Activated CD8-positive, alpha-beta memory T cell treated with anti-CD3 and anti-CD28 coated beads, Interleukin-2, amount 10 ng/mL, durations not matched to agents 7 days and 5 days (primary cell): ENCODE measurements at places on chromosomes 4 and X.

- H3K4me3 ChIP-seq, result no peak overlapping the region
- H3K27me3 ChIP-seq, result no peaks in the 10 kb centered on the region
- no peak for DNase-seq
- no peak overlapping the region for H3K27ac ChIP-seq
- no peaks in the 10 kb centered on the region for H3K4me1 ChIP-seq
- no peaks in the 10 kb centered on the region for H3K36me3 ChIP-seq
These were observed 114.2 kb upstream of the TENT5D start for GRCh38 chrX:80306007-80306406.

GRCh38 chrX:413322-414201 is 26.9 kb upstream of the PPP2R3B start:
- peaks cover 6% of the 10 kb centered on the region for H3K36me3 ChIP-seq
- no peak for DNase-seq
- H3K4me1 ChIP-seq, result no peaks in the 10 kb centered on the region

DNA sequence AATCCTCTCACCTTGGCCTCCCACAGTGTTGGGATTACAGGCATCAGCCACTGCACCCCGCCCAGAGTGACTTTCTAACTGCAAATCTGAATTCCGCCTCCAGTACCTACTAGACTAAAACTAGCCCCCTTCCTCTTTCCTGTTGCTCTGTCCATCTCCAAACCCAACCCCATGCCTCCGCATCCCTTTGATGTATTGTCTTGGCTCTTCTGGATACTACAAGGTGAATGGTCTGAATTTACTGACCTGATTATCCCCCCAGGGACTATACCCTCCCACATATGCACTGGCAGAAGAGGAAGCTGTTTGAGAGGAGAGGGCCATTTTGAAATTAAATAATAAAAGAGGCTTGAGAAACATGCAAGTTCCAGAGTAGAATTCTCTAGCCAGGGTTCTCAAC is 17.7 kb upstream of the TFDP3 start:
- DNase-seq, result no peak
- no peak overlapping the region for H3K4me3 ChIP-seq
- no peaks in the 10 kb centered on the region for H3K27me3 ChIP-seq
- no peaks in the 10 kb centered on the region for H3K36me3 ChIP-seq
- H3K27ac ChIP-seq, result no peak overlapping the region
- H3K4me1 ChIP-seq, result no peaks in the 10 kb centered on the region

DNA sequence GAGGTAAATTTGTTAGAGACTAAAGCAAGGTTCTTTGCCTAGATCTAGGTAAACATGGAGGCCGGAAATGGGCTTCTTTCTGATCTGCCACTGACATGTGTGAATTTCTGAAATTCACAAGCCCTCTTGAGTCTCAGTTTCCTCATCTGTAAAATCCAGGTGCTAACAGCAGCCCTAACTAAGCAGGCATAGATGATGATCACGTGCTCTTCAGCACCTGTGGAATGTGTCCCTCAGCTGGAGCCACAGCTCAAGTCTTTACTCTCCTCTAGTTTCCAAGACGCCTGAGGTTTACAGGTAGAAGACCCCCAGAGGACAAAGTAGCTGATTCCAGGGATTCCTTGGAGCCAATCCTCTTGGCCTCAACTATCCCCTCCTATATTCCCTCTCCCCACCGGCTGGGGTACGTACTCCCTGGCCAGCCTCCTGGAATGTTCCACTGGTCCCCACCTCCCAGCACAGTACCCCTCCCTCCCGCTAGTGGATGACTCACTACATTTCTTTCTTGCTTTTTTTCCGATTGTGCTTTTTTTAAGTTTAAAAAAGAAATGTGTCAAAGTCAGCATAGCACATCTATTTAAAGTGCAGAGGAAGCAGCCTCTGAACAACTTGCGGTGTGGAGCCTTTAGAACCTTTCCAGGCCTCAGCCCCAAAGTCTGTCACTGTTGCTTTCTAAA is 98.4 kb downstream of the PHKA2 start:
- no peak for DNase-seq
- H3K27ac ChIP-seq, result no peak overlapping the region
- peak overlapping the region; percentile 70 for H3K4me3 ChIP-seq
- peaks cover 17% of the 10 kb centered on the region for H3K4me1 ChIP-seq

GRCh38 chr4:137417676-137418075 is 114.6 kb downstream of the PCDH18 start:
- no peaks in the 10 kb centered on the region for H3K4me1 ChIP-seq
- no peak overlapping the region for H3K4me3 ChIP-seq
- H3K36me3 ChIP-seq, result no peaks in the 10 kb centered on the region
- H3K27ac ChIP-seq, result no peak overlapping the region
- H3K27me3 ChIP-seq, result no peaks in the 10 kb centered on the region

DNA sequence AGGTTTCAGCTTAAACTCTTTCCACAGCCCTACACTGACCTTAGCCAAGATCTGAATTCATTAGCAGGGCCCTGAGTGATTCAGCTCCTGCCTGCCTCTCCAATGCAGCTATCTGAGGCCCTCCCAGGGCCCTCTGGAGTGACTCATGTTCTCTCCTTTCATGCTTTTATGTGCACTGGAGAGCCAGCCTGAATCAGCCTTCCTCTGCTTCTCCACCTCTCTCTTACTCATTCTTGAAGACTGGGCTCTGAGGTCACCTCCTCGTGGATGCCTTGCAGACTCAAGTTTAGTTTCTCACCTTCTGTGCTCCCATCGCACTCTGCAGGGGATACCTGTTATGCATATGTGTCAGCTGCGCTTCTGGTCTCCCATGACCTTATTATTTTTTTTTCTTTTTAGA is 3.1 kb upstream of the OCIAD2 start:
- H3K4me1 ChIP-seq, result peaks cover 23% of the 10 kb centered on the region
- DNase-seq, result peak; percentile 68
- no peaks in the 10 kb centered on the region for H3K27me3 ChIP-seq
- no peak overlapping the region for H3K27ac ChIP-seq

DNA sequence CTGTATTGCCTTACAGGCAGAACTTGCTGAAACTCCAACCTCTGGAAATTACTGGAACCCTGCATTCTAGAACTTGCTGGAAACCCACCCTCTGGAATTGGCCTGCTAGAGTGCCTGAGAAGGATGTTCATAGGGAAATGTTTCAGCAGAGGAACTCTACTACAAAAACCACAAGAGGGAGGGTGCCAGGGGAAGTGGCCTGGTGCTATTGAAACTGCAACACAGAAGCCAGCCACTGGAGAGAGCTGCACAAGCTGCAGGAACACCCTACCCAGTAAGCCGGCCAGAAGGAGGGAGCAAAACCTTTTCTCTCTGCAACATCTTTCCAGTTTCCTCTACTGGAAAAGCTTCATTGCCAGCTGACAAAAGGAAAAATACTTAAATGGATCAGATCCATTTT is 2.5 kb upstream of the BRWD3 start:
- peak; percentile 48 for DNase-seq
- no peaks in the 10 kb centered on the region for H3K27me3 ChIP-seq
- H3K27ac ChIP-seq, result no peak overlapping the region
- H3K4me3 ChIP-seq, result no peak overlapping the region
- H3K4me1 ChIP-seq, result peaks cover 12% of the 10 kb centered on the region

DNA sequence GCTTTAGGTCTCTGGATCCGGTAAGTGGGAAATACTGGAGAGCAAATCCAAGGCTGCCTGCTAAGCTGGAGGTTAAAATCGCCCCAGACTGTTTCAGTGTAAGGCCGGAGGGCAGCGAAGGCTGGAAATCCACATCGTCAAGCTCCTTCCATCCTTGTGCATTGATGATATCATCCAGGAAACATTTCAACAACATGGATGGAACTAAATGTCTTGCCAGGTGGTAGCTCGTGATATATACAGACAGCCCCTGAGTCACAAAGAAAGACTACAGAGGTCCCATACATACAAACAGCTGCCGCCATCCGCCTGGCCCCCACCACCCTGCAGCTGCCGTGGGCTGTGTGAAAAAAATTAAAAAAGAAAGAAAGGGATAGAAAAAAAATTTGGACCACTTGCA is 148.9 kb upstream of the RBPJ start:
- no peak overlapping the region for H3K27ac ChIP-seq
- no peaks in the 10 kb centered on the region for H3K36me3 ChIP-seq
- peaks cover 8% of the 10 kb centered on the region for H3K27me3 ChIP-seq
- DNase-seq, result peak; percentile 16
- peaks cover 4% of the 10 kb centered on the region for H3K4me1 ChIP-seq

- H3K27ac ChIP-seq, result peak overlapping the region; percentile 19
- peaks cover 79% of the 10 kb centered on the region for H3K27me3 ChIP-seq
- peaks cover 2% of the 10 kb centered on the region for H3K36me3 ChIP-seq
These were observed 172 bp upstream of the HSPA4L start for GRCh38 chr4:127782025-127782274.

DNA sequence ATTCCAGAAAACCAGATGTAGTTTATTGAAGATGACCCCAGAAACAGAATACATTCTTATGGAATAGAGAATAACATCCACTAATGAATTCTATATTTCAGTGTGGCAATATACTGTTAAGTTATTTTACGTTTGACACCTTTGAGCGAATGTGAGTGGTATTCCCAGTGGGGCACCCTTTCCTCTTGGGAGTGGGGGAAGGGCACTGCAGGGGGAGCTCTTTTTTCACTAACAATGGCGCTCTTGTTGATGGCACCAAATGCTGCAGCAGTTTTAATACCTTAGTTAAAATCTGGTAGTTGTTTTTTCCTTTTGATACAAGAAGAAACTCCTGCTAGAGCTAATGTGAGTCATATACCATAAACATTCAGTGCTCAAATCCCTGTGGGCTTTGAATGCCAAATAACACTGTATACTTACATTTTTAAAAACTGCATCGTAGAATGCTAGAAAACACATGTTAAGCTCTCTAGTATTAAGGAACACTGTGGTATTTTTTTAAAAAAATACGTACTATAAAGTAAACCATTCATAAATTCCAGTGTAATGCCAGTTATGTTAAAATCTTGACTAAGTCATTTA is 178.5 kb downstream of the DCHS2 start:
- no peaks in the 10 kb centered on the region for H3K36me3 ChIP-seq
- H3K27ac ChIP-seq, result no peak overlapping the region
- no peaks in the 10 kb centered on the region for H3K4me1 ChIP-seq

DNA sequence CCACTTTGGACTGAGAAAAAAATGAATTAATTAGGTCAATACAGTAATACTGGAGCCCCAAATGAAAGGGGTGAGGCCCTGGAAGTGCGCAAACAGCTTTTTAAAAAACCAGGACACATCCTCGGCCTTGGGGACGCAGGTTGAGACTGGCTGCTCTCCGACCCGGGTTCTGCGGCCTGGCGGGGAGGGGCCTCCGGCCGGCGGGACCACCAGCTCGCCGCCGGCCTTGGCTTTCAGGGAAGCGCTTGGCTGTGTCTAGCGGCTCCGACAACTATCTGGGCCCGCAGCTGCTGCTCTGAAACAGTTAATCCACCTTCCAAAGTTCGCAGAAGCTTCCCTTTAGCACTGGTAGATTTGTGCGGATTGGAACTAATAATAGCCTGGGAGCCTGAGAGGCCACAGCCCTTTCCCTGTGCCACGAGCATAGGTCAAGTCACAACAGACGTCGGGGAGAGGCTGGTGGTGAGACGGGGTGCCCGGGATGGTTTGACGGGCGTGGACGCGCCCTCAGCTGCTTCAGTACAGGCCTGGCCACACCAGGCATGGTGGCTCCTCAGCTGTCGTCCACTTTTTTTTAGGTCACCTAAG is 1.1 kb upstream of the SEL1L3 start:
- peaks cover 15% of the 10 kb centered on the region for H3K36me3 ChIP-seq
- H3K27ac ChIP-seq, result peak overlapping the region; percentile 68
- no peak for DNase-seq
- peaks cover 24% of the 10 kb centered on the region for H3K4me1 ChIP-seq
- H3K27me3 ChIP-seq, result no peaks in the 10 kb centered on the region

DNA sequence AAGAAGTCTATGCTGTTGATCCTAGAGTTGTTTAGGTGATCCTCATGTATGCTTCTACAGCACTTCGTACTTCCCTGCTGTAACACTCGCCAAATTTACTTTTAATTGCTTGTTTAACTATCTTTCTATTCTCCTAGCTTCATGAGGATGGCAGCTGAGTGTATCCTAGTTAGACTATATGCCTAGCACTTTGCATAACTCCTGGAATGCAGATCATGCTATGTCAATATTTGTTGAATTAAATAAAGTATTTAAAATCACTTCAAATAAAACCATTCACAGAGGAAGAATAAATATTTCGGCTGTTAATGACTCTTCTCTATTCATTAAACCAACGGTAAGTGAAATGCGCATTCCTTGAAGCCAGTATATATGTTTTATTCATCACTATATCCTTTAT is 55.1 kb downstream of the F9 start:
- H3K4me1 ChIP-seq, result no peaks in the 10 kb centered on the region
- H3K27me3 ChIP-seq, result no peaks in the 10 kb centered on the region
- no peak overlapping the region for H3K4me3 ChIP-seq
- H3K36me3 ChIP-seq, result no peaks in the 10 kb centered on the region

DNA sequence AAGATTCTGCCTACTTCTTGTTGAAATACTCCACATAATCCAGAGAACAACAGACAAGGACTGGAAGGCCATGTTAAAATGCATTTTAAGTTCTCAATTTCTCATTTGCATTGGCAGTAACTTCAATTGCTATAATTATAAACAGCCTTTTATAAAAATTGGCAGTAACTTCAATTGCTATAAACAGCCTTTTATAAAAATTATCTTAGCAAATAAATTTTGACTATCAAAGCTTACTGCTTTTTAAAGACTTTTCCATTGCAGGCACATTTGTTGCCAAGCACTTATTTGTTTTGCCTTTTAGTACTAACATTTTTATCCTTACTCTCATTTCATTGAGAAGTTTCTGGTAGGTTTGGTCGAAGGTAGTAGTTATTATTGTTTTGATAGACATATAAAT is 17.8 kb downstream of the SCFD2 start:
- H3K36me3 ChIP-seq, result peaks cover 63% of the 10 kb centered on the region
- no peaks in the 10 kb centered on the region for H3K27me3 ChIP-seq
- H3K4me1 ChIP-seq, result no peaks in the 10 kb centered on the region
- DNase-seq, result no peak
- H3K4me3 ChIP-seq, result no peak overlapping the region
- H3K27ac ChIP-seq, result no peak overlapping the region

GRCh38 chrX:96906741-96907140 is 23.0 kb downstream of the RPA4 start:
- H3K27ac ChIP-seq, result no peak overlapping the region
- H3K4me3 ChIP-seq, result no peak overlapping the region
- no peaks in the 10 kb centered on the region for H3K4me1 ChIP-seq
- no peaks in the 10 kb centered on the region for H3K27me3 ChIP-seq
- peaks cover 1% of the 10 kb centered on the region for H3K36me3 ChIP-seq

GRCh38 chrX:7115557-7115956 is 32.0 kb upstream of the STS start:
- H3K4me1 ChIP-seq, result peaks cover 16% of the 10 kb centered on the region
- DNase-seq, result no peak
- peaks cover 17% of the 10 kb centered on the region for H3K36me3 ChIP-seq
- no peak overlapping the region for H3K27ac ChIP-seq

DNA sequence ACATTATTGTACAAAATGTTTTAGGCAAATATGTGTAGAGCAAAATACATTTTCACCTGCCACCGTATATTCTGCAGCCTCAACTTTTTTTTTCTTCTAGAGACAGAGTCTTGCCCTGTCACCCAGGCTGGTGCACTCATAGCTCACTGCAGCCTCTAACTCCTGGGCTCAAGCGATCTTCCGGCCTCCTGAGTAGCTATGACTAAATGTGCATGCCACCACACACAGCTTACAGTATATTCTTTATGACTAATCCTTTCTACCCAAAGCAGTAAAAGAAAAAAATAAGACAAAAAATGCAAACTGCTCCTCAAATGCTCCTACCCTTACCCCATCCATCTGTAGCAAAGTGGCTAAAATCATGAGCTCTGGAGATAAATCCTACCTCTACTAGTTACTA is 426.3 kb downstream of the KCNIP4 start:
- H3K27me3 ChIP-seq, result no peaks in the 10 kb centered on the region
- no peaks in the 10 kb centered on the region for H3K36me3 ChIP-seq
- no peaks in the 10 kb centered on the region for H3K4me1 ChIP-seq
- DNase-seq, result no peak
- no peak overlapping the region for H3K4me3 ChIP-seq
- no peak overlapping the region for H3K27ac ChIP-seq

GRCh38 chr4:77141964-77142645 is 14.9 kb upstream of the CCNG2 start:
- H3K36me3 ChIP-seq, result no peaks in the 10 kb centered on the region
- H3K27me3 ChIP-seq, result peaks cover 3% of the 10 kb centered on the region
- no peak for DNase-seq
- no peak overlapping the region for H3K27ac ChIP-seq
